ENCODE measurements at places on chromosomes 6 and 20.
A peak's percentile ranks its signal among the peaks of the same experiment; 100 is the strongest.

- no peak for DNase-seq
These were observed 47.6 kb upstream of the RBM24 start for GRCh38 chr6:17233531-17233930.

GRCh38 chr6:36246506-36247268, 23.2 kb upstream of the PNPLA1 start:
- DNase-seq: no peak

- DNase-seq: peak; percentile 57
These were observed 40.6 kb downstream of the ISM1 start for GRCh38 chr20:13261460-13262301.

- DNase-seq: no peak
These were observed 73.4 kb downstream of the PRDM1 start for GRCh38 chr6:106159531-106159940.

GRCh38 chr6:148999501-148999900, 252.7 kb downstream of the UST start:
- DNase-seq: no peak

DNA sequence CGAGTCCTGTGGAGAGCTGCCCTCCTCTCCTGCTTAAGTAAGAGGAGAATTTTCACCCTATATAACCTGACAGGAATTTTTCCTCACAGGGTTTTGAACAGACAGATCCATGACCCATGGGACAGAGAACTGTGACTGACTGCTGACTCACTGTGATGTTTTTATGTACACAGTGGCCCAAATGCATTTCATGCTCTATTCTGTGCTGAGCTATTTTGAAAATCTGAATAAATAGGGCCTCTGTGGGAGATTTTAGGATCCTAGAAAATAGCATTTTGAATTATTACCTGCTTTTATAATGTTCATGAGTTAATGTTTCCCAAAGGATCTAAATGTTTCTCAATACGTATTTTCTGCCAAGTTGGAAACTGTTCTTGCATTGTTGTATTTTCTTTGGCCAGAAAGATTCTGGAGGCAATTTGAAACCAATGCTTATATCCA, 577.4 kb downstream of the HTR1B start:
- DNase-seq: no peak

DNA sequence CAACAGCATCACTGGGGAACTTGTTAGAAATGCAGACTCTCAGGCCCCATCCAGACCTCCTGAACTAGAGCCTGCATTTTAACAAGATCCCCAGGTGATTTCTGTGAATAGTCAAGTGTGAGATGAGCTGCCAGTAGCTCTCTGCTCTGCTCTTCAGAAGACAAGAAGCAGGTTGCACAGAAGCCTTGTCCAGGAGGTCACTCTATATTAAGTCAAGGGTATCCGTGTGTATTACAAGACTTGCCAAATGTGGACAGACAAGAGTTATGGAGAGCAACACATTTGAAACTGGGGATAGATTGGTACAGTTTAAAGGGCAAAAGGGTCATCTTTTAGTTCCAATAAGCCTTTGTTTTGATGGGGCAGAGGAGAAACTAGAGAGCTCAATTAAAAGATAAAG, 23.2 kb upstream of the RIN2 start:
- DNase-seq: no peak

- no peak for DNase-seq
These were observed 36.5 kb upstream of the HLA-G start for GRCh38 chr6:29791162-29791561.

DNA sequence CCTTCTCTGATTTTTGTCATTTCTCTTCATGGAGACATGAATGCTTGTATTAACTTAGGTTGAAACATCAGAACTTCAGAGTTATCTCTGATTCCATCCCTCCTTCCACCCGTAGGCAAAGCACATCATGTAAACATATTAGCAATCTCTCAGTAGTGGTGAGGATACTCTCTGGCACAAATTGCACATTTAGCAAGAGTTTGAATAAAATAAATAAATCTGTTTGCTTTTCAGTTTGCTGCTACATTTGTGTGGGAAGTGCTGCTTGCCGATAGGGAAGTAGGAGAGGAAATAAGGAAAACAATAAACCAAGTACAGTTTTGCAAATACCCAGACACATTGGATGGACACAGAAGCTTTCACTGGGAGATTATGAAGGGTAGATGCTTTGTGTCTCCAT, 359.0 kb downstream of the BCKDHB start:
- no peak for DNase-seq

- no peak for DNase-seq
These were observed 62.8 kb upstream of the APCDD1L start for GRCh38 chr20:58577871-58578598.

GRCh38 chr6:65667916-65668656, 38.9 kb downstream of the EYS start:
- no peak for DNase-seq

- no peak for DNase-seq
These were observed 234.4 kb downstream of the PHACTR1 start for GRCh38 chr6:12950976-12951375.

- DNase-seq: no peak
These were observed 41.3 kb downstream of the PANK2 start for GRCh38 chr20:3930265-3931206.

- DNase-seq: no peak
These were observed 666.0 kb downstream of the PHF3 start for GRCh38 chr6:64301307-64302236.

DNA sequence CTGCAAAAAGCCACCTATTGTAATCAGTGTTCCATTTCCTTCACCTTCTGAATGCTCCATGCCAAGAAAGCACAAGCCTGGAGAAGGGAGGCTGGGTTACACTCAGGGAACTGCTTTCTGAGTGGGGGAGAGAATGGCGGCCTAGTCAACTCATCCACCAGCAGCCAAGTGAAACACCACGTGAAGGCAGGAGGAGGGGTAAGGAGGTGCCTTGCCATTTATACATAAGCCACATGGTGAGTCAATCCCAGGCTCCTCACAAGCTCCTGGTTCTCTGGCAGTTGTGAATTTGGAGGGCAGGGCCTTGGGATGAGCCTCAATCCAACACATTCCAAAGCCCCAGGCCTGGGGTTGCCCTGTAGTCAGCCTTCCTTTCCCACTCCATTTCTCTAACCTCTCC, 149.4 kb downstream of the CD24 start:
- DNase-seq: no peak

DNA sequence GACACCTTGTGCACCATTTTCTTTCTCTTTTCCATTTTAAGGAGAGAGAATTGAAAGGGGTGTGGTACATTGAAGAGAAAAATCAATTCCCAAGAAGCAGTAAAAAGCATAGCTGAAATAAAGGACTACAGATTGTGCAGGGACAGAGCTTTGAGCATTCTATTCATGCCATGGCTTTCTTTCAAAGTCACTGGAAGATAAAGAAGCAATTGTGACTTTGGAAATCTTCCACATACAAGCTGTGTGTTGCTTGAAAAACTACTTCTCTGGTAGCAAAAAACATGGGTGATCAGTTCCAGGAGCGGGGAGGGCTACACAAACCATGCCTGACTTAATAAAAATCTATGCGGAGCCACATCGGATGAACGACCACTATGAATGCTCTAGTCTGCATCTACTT, 230.2 kb upstream of the THEMIS start:
- DNase-seq: no peak

- no peak for DNase-seq
These were observed 2.0 kb downstream of the SOX4 start for GRCh38 chr6:21595285-21596144.

- DNase-seq: no peak
These were observed 66.0 kb upstream of the ADGRG6 start for GRCh38 chr6:142235791-142236190.

- no peak for DNase-seq
These were observed 107.0 kb downstream of the HIVEP1 start for GRCh38 chr6:12119085-12119588.

DNA sequence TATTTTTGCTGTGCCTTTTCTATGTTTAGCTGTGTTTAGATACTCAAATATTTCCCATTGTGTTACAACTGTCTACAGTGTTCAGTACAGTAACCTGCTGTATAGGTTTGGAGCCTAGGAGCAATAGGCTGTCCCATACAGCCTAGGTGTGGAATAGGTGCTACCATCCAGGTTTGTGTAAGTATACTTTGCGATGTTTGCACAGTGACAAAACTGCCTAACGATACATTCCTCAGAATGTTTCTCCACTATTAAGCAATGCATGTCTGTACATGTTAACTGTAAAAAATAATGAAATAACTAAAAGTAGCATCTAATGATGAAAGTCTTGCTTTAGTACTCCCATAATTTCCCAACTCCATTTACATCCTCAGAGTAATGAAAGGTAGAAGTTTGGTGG, 46.0 kb downstream of the SERAC1 start:
- no peak for DNase-seq

DNA sequence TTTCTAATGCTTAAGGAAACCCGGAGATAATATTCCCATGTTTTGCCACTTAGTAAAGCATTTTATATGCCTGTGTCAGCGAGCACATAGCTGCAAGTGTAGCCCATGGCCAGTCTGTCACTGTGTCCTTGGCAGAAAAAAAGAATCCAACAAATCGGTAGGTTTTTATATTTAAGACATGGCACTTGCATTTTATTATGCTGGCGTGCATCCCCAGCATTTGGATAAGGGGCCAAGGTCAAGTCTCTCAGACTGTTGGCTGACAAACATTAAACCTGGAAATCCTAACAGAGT, 1.2 kb upstream of the ZNF184 start:
- no peak for DNase-seq

DNA sequence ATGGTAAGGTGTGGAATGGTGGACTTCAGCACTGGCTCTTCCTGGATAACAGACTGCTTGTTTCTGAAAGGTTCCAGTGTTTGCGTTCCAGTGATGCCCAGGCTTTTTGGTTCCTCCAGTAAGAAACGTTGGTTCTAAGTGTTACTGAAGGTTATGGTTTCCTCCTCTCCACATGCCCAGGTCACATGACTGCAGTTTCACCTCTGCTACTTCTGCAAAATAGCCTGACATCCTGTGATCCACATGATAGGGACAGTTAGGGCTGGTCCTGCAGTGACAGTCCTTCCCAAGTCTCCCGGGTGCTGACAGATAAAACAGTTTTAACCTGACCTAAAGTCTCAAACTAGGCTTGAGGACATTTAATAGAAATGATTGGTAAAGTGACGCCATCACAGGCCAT, 132.2 kb upstream of the CST7 start:
- DNase-seq: no peak

DNA sequence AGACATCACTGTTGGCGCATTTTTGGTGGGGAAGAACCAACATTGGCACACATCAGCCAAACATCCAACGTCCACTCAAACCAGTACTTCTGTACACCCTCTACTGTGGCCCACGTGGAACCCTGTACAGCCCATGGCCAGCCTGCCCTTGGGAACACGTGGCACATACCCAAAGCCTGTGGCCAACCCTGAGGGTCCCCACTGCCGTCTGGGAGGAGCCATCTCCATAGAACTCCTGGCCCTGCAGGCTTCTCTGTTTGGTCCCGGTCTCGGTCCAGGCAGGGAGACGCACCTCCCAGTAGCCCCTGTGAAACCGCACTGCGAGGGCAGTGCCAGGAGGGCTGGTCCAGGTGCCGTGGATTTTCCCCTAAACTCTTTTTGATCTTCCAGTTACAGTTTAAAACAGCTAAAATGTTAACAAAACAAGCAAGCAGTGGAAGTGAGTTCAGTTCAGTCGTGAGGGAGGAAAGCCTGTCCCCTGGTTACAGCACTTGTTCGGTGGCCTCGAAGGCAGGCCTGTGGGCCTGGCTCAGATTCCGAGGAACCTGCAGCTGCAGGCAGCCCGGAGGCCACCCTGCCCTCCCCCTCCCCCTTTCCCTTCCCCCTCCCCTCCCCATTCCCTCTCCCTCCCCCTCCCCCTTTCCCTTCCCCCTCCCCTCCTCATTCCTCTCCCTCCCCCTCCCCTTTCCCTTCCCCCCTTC, 233.7 kb downstream of the DLL1 start:
- DNase-seq: no peak

DNA sequence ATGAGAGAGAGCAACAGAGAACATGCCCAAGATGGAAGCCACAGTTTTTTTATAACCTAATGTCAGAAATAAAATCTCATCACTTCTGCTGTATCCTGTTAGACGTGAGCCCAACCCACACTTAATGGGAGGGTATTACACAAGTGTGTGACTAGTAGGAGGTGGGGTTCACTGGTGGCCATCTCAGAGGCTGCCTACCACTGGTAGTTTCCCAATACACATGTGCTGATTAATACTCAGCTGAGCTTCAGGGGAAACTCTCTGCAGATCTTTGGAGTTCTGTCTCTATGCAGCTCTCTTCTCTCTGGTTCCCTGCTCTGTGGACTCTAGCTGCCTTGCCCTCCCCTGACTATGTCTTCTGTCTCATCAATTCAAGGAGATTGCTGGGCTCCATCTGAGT, 35.7 kb downstream of the CNBD2 start:
- no peak for DNase-seq

DNA sequence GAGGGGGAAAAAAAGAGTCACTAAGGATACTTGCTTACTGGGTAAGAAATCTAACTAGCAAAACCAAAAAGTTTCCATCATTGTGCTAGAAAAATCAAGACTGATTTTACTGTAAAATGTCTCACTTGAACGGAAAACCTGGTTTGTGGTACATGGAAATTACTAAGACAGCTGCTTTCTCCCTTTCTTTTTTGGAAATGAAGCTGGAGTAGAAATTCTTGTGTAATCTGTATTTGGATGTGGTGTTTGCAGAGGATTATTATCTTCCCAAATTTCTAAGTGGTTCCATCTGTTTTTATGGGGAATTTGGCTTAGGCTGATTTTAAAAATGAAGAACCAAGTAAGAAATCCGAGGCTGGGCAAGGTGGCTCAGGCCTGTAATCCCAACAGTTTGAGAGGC, 20.4 kb downstream of the EPB41L2 start:
- DNase-seq: no peak

GRCh38 chr20:25116739-25117458, 35.0 kb upstream of the VSX1 start:
- no peak for DNase-seq

GRCh38 chr20:59435518-59435917, 135.1 kb downstream of the EDN3 start:
- DNase-seq: no peak

DNA sequence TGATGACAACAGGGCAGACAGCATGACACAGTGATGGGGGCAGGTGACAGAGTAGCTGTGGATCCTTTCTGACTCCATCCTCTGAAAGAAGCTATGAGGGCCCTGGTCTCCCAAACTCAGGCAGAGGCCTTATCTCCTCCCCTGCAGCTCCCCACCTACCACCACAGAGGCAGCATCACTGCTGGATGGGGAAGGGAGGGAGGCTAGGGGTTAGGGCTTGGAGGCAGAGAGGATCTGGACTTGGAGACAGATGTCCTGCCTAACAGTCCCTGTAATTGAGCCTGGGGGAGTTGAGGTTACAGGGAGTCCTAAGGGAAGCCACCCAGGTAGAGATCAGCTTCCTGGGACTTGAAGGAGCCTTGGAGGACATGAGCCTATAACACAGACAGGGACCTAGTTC, 37.9 kb downstream of the FAM110A start:
- no peak for DNase-seq

GRCh38 chr6:42154461-42155209, 12.2 kb upstream of the C6orf132 start:
- no peak for DNase-seq

- no peak for DNase-seq
These were observed 135.6 kb downstream of the MAP3K4 start for GRCh38 chr6:161127071-161127740.
